ENCODE measurements at places on chromosomes 2 and 18. TPM values are rescaled to one million over a fixed set of nuclear protein-coding genes. Genes with fewer than 3 reads are reported as not detected.

PKDCC gene
- total RNA-seq, result 8.2 TPM

PTPRM gene
- 48.6 TPM for total RNA-seq

AKAIN1 gene
- total RNA-seq, result not detected

OTOS gene
- not detected for total RNA-seq

DCDC2C gene
- not detected for total RNA-seq

MOB1A gene
- 102 TPM for total RNA-seq

POTEC gene
- total RNA-seq, result under 0.01 TPM

HOXD13 gene
- total RNA-seq, result not detected

SLC5A7 gene
- total RNA-seq, result not detected

UPP2 gene
- not detected for total RNA-seq

GCKR gene
- 0.32 TPM for total RNA-seq

AOX1 gene
- total RNA-seq, result 57.4 TPM

PDE11A gene
- total RNA-seq, result under 0.01 TPM

STARD6 gene
- total RNA-seq, result not detected

DOK6 gene
- total RNA-seq, result 2.6 TPM

PPM1G gene
- 63.9 TPM for total RNA-seq

MALL gene
- 2.2 TPM for total RNA-seq

SPATA3 gene
- not detected for total RNA-seq

USP40 gene
- 28.3 TPM for total RNA-seq

ICOS gene
- total RNA-seq, result not detected

FAM228B gene
- total RNA-seq, result 14.2 TPM

FAP gene
- total RNA-seq, result 207 TPM

CTDSP1 gene
- 63.5 TPM for total RNA-seq

EN1 gene
- under 0.01 TPM for total RNA-seq

PID1 gene
- 16.4 TPM for total RNA-seq

PROM2 gene
- total RNA-seq, result 0.32 TPM

GMCL1 gene
- total RNA-seq, result 6.8 TPM

TUBA3E gene
- not detected for total RNA-seq

ALPI gene
- total RNA-seq, result not detected

UBXN4 gene
- total RNA-seq, result 96.3 TPM

IL1R1 gene
- total RNA-seq, result 62.6 TPM

AFF3 gene
- total RNA-seq, result 19.4 TPM

MTCL1 gene
- 80.5 TPM for total RNA-seq

LOXHD1 gene
- under 0.01 TPM for total RNA-seq

FHOD3 gene
- total RNA-seq, result 5.2 TPM

UGT1A9 gene
- total RNA-seq, result not detected

LRRTM4 gene
- not detected for total RNA-seq

GAREM2 gene
- 0.97 TPM for total RNA-seq

TNFAIP6 gene
- 13.2 TPM for total RNA-seq

All from fibroblast of villous mesenchyme (primary cell).